ENCODE measurements at places on chromosomes 3 and 15.

- no peak for DNase-seq
Observed at GRCh38 chr3:143888846-143889245, 40.6 kb upstream of the SLC9A9 start.

DNA sequence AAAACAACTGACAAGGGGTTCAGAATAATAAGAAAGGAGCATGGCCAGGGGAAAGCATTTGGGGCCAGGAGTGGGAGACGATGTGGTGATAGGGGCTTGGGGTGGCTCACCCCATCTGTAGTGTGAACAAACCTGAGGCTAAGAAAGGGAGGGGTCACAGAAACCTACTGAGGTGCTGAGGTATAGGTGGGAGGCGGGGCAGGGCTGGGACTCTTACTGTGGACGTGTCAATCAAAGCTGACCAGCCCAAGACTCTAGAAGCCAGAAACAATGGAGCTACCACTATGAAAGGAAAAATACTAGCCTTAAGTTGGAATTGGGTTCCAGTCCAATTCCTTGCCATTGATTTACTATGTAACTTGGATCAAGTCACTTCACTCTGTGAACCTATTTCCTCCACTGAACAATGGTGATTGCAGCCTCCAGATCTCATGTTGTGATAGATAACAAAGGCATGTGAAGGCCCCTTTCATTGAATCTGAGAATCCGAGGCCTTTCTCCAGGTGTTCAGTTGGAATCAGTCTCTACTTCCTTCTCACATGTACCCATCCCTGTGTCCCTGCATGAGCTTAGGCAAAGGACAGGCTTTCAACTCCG lies 260.9 kb upstream of the HES1 start:
- DNase-seq: no peak

- no peak for DNase-seq
Observed at GRCh38 chr3:46490338-46491084, 7.3 kb upstream of the RTP3 start.

GRCh38 chr3:52373676-52374075 lies 57.6 kb downstream of the DNAH1 start:
- DNase-seq: no peak

DNA sequence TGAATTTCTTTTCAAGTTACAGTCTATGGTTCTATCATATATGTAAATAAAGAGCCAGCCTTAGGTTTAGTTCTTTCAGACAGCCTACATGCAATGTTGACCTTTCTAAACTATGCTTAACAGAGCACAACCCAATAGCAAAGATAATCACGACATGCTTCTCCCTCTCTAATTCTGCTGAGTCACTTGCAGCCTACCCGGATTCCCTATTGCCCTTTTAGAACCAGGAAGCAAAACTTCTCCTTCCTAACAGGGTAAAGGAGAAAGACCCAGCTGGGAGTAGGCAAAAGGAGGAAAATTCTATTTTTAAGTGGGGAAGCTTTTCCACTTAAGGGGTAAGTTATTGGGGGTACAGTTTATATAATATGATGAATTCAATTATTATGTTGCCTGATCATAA lies 79.3 kb downstream of the SLC7A14 start:
- peak; percentile 60 for DNase-seq

GRCh38 chr15:42670451-42670850 lies 66.5 kb downstream of the CDAN1 start:
- DNase-seq: no peak

DNA sequence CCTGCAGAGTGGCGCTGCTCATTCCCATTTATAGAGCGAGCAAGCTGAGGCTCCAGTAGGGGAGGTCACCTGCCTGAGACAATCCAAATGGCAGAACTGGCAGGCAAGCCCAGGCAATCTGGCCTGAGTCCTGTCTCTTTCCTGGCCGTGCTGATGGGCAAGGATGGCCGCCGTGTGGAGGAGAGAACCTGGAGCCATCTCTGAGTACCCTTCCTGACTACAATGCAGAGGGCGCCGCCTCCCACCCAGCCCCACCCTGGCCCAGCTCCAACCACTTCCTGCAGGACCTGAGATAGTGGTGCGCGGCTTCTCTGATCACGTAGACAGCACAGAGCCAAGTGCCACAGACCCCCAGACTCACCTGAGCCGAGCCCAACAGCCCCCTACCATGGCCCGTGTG lies 7.0 kb downstream of the TLR9 start:
- no peak for DNase-seq

DNA sequence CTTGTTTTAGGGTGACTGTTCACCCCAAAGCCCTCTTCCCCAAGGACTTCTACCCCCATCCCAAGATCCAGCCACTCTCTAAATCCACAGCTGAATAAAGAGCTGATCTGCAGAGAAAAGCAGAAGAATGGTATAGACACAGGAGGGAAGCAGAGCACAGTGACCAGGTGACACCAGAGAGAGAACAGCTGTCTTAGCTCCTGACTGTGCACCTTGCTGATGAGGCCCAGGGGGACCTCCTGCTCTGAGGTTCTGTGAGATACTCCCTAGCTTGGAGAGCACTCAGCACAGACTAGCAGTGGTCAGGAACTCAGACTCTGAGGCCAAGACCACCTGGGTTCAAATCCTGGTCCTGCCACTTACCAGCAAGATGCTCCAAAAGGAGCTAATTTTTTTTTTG lies 17.7 kb downstream of the MCF2L2 start:
- no peak for DNase-seq

GRCh38 chr3:134313847-134314587 lies 60.2 kb downstream of the AMOTL2 start:
- DNase-seq: peak; percentile 3

- no peak for DNase-seq
Observed at GRCh38 chr15:70195171-70195570, 97.5 kb upstream of the TLE3 start.

DNA sequence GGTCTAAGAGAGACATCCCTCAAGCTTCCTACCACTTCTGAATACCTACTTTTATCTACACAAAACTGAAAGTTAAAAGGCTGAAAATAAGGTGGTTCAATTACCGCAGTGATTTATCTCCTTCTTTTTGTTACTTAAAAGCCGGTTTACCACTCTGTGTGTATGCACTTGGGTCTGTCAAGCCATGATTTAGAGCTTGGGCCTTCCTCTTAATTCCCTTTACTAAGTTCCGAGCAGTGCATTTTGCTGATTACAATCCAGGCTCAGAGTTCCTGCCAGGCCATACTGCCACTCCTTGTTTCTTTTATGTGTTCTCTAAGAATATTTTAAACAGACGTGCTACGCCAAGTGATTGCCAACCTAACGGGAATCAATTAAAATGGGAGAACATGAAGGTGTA lies 16.5 kb downstream of the KCTD6 start:
- no peak for DNase-seq

- DNase-seq: no peak
Observed at GRCh38 chr3:113914646-113915045, 33.2 kb upstream of the ZDHHC23 start.

GRCh38 chr3:57731311-57731710 lies 24.8 kb upstream of the SLMAP start:
- DNase-seq: no peak

DNA sequence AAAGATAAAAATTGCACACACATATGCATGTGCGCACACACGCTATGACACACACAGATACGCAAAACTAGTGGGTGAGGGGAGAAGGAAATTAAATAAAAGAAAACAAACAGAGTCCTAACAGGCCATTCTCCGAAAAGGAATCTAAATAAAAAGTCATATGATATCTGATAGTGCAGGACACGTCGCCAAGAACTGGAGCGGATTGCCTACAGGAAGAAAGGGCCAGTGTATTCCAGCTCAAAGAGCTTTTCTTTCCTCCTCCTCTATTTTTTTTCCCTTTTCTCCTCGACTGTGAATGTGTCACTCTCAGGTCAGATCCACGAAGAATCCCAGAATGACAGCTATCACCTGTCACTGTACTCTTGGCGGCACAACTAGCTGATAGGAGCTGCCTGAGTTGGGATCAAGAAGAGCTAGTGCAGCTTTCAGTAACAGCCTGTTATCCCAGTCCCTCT lies 157.8 kb downstream of the TIGIT start:
- peak; percentile 46 for DNase-seq

- DNase-seq: no peak
Observed at GRCh38 chr3:131819381-131820055, 215.3 kb downstream of the CPNE4 start.

DNA sequence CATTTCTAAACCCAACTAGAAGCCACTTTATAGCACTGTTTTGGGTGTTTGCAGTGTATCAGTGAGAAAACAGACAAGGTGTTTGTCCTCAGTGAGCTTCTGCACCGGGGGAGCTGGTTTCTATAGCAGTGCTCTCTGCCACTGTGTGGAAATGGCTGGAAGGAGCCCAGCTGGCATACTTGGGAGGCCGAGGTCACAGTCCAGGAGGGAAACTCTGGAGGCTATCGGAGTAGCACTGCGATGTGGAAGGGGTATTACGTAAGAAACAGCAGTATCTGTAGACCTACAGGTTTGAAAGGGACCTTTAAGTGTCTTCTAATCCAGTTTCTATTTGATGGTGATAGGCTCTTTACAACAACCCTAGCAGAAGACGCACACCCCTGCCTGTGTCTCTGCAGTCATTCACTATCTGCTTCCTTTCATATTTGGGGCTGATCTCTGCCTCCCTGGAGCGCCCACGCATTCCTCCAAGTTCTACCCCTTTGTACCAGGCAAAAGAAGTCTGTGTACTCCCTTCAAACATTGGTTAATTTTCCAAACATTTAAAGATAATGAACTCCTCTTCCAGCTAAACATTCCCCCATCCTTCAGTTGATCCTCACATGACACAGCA lies 87.4 kb upstream of the ADAMTS17 start:
- DNase-seq: no peak

- DNase-seq: no peak
Observed at GRCh38 chr3:73467211-73467610, 157.5 kb downstream of the PDZRN3 start.

DNA sequence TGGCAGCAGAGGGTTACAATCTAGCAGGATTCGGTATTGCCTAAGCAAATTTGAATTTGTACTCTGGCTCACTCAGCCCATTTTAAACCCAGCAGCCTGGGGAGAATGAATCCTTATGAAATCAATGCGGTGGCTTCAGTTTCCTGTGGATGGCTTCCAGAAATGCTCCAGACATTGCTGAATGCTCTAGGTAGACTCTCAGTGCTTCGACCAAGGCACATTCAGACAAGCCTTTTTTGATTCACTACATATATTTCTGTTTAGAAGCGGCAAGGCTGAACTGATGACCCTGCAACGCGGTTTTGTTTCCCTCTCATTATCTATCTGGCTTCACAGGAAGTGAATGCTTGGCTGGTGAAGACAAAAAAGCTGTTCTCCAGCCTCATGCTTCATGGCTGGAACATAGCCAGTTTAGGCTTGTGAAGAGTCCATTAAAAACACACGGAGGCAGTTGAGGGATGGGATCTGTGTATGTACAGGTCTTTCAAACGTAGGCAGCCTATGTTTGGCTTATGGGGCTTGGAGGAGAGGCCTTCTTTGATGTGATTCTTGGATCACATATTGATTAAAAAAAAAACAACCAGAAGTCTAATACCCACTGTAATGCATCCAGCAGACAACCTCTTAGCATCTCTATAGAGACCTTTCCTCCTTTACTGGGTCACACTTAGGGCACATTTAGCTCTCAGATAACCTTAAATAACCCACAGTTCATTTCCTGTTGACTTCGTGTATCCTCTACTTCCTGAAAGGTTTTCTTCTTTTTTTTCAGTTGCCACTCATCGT lies 400.2 kb upstream of the TBL1XR1 start:
- DNase-seq: peak; percentile 86

Data from H4 (cell line).